Esophagus squamous epithelium (tissue), 5 donors: ENCODE measurements at places on chromosomes 1 and 21. TPM values are rescaled to one million over a fixed set of nuclear protein-coding genes. Genes with fewer than 3 reads are reported as not detected.

- no peak for DNase-seq
Measured at GRCh38 chr1:57544345-57544744, 120.5 kb upstream of the DAB1 start.

GRCh38 chr1:98129491-98129890 lies 208.7 kb upstream of the DPYD start:
- DNase-seq: no peak

Gene SPATA45
- not detected for total RNA-seq

DNA sequence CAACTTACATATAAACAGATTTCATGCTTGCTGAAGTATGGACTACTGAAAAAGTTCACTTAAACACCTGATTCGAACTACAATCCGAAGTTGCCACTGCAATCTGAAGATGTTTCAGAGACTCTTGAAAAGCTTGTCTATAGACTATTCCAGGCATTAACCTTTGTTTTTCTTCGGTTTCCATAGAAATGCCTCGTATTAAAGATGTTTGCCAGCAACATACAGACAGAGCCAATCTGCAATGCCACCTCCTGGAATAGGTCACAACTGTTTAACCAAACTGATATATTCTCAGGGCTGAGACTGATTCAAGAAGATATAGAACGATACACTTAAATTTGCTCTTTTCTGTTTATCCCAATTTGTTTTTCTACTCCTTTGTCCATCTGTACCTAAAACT lies 28.9 kb upstream of the DMRTB1 start:
- no peak for DNase-seq

GRCh38 chr1:56507925-56508522 lies 71.3 kb downstream of the PLPP3 start:
- no peak for DNase-seq

DNA sequence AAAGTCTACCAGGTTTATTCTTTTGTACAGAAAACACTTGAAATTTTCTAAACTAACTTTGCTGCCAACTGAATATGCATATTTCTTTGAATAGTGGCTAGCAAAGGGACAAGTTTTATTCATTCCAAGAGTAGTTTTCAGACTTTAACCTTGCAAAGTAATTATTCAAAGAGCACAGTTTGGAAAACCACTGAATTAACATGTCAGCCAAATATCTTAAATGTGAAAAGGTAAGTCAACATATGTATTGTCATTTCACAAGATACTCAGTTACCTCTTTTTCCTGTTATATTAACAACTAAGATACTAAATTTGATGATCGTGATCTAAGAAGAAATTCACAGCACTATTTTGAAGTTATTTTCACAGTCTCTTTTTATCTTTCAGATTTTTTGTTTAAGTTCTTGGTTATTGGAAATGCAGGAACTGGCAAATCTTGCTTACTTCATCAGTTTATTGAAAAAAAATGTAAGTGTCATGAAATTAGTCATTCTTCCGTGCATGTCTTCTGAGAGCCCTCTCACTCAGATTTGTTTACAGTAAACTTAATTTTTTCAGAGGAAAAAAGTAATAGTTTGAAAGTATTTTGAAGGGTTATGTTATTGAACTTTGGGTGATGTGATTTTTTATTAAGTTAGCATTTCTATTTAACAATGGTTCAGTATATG lies 15.3 kb downstream of the RAB4A start:
- no peak for DNase-seq

DNA sequence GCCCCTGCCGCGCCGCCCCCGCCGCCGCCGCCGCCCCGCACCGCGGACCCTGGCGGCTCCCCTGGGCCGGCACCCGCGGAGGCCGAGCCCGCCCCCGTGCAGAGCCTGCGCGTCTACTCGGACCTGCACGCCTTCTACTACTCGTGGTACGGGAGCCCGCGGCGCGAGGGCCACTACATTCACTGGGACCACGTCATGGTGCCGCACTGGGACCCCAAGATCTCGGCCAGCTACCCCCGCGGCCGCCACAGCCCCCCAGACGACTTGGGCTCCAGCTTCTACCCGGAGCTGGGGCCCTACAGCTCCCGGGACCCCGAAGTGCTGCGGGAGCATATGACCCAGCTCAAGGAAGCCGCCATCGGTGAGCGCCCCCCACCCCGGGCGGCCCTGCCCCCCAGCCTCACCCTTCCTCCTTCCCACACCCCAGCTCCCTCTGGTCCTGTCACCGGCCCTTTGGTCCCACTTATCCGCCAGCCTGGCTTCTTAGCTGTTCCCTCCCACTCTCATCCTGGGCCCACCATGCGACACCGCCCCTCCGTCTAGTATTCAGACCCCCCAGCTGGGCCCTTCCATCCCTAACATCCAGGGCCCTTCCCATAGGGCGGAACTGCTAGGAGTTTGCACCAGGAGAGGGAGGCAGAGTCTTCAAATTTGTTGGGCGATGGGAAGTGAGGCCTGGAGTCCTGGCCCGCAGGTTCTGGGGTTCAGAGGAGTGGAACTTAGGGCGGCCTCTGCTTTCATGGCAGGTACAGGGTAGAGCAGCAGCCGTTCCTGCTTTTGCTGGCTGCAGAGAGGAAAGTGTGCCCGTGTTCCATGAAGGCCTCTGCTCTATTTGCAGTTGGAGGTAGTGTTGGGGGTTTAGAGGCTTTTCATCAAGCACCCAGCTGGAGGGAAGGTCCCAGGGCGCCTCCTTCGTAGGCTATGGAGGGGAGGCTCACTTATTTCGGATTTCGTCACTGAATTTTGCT lies 1.0 kb downstream of the MANEAL start:
- no peak for DNase-seq

GRCh38 chr1:159214149-159214760 lies 9.6 kb downstream of the ACKR1 start:
- no peak for DNase-seq
